ENCODE measurements at places on chromosomes 3 and 15. TPM values are rescaled to one million over a fixed set of nuclear protein-coding genes. Genes with fewer than 3 reads are reported as not detected.

- DNase-seq = no peak
These were observed 247.3 kb upstream of the CHRM5 start for GRCh38 chr15:33720952-33721351.

GRCh38 chr15:42650208-42651066 is 75.0 kb downstream of the STARD9 start:
- DNase-seq = peak; percentile 82

GRCh38 chr15:91224755-91225380 is 124.8 kb downstream of the SV2B start:
- DNase-seq = peak; percentile 15

- no peak for DNase-seq
These were observed 50.0 kb downstream of the SELENOT start for GRCh38 chr3:150653110-150653561.

GRCh38 chr3:98775459-98776139 is 12.5 kb downstream of the ST3GAL6 start:
- DNase-seq = no peak

- no peak for DNase-seq
These were observed 97.3 kb downstream of the AKAP13 start for GRCh38 chr15:85477730-85478129.

DNA sequence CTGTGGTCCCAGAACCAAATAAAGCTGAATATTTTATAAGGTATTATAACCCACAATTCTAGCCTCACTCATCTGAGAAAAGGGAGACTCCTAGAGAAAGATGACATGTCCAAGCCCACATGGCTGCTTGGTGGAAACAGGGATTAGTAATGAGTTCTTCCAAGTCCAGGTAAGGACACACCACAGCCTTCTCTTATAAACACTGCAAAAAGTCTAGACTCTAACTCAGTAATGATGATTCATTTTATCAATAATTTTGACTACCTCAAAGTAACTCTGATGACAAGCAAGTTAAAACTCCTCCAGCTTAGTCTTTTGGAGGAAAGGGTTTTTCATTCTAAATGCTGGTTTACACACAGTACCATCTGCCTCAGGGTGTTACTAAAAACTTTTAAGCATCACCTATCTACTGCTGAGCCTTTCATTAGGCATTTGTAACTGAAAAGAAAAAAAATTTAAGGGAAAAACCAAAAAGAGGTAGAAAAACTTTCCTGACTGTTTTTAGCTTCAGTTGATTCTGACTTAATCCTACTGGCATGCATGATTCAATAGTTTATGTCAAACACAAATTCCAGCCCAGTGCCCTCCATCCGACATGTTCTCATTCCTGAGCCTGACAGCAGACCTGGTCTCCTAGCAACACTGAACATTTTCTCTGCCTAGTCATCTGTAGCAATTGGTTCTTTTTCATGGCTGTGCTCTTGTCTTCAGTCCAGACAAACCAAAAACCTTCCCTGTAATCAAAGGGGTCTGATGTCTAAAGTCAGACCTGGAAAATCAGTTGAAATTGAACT is 43.9 kb downstream of the P3H2 start:
- DNase-seq = no peak

DNA sequence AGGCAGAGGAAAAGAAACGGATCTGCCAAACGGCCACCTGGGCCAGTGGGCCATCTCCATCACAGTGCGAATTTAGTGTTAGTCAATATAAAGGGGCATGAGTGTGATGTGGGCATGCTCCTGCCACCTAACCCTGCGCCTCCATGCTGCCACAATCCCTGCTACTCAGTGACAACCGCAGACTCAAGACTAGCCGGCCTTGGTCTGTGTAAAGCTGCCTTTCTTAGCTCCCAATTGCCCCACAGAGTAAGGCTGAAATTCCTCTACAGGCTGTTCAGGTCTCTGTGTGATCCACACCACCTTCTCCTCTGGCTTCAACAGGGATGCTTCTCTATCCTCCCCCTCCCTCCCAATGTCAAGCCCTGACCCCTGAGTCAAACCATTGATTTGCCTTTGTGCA is 269.7 kb downstream of the XXYLT1 start:
- no peak for DNase-seq

Gene ARHGAP11A
- 12.4 TPM for polyA plus RNA-seq
